Upper lobe of left lung (tissue), 6 donors: ENCODE measurements at places on chromosomes 5 and 9. TPM values are rescaled to one million over a fixed set of nuclear protein-coding genes. Genes with fewer than 3 reads are reported as not detected.

- DNase-seq = no peak
Observed at GRCh38 chr9:133769511-133770075, 31.4 kb upstream of the SARDH start.

GRCh38 chr5:168085261-168086031, 206.0 kb upstream of the WWC1 start:
- DNase-seq = no peak

- no peak for DNase-seq
Observed at GRCh38 chr5:37553720-37554404, 174.7 kb downstream of the WDR70 start.

- DNase-seq = no peak
Observed at GRCh38 chr5:150017226-150018005, 16.9 kb downstream of the HMGXB3 start.

DNA sequence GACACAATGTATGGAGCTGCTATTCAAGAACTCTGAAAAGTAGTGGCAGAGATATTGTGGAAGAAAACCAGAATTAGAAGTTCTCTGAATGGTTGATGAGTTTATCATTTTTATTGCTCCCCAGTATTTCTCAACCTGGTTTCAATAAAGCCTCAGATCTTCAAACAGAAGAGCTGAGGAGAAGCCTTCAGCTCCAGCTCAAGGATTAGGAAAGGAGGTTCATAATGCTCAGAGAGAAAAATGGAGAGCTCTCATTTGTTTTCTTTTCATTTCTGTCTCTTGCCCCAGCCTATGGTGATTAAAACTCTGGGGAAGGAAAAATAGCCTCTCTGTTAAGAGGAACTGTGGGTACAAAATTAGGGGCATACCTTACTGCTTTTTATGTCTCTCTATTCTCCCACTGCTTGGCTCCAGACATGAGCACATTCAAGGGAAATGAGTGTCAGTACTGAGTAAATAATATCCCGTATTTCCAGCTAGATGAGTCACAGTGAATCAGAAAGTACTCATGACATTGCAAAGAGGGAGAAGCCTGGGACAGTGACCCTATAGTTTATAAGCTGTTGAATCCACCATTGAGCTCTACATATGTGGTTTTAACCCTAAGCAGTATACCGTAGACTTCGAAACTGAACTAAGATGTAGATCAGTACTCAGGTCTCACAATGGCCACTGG, 138.1 kb downstream of the EMB start:
- no peak for DNase-seq

- DNase-seq = no peak
Observed at GRCh38 chr9:89576404-89576839, 28.4 kb upstream of the GADD45G start.

GRCh38 chr9:19216466-19216865, 14.0 kb upstream of the DENND4C start:
- DNase-seq = no peak

DNA sequence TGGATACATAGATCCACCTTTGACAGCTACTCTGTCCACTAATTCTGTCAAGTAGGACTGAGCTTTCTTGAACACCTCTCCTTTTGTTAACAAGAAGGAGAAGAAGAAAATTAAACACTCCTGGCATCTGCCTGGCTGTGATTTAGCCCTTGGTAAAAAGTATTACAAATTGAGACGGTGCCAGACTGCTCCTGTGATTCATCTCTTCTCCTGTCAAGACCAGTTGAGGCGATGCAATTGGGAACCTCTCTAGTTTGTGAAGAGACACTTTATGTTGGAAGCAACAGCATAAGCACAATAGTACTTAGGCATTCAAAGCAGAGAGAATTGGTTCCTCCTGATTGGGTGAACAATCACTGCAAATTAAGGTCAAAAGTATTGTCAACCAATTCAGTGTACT, 72.7 kb downstream of the GHR start:
- DNase-seq = no peak

DNA sequence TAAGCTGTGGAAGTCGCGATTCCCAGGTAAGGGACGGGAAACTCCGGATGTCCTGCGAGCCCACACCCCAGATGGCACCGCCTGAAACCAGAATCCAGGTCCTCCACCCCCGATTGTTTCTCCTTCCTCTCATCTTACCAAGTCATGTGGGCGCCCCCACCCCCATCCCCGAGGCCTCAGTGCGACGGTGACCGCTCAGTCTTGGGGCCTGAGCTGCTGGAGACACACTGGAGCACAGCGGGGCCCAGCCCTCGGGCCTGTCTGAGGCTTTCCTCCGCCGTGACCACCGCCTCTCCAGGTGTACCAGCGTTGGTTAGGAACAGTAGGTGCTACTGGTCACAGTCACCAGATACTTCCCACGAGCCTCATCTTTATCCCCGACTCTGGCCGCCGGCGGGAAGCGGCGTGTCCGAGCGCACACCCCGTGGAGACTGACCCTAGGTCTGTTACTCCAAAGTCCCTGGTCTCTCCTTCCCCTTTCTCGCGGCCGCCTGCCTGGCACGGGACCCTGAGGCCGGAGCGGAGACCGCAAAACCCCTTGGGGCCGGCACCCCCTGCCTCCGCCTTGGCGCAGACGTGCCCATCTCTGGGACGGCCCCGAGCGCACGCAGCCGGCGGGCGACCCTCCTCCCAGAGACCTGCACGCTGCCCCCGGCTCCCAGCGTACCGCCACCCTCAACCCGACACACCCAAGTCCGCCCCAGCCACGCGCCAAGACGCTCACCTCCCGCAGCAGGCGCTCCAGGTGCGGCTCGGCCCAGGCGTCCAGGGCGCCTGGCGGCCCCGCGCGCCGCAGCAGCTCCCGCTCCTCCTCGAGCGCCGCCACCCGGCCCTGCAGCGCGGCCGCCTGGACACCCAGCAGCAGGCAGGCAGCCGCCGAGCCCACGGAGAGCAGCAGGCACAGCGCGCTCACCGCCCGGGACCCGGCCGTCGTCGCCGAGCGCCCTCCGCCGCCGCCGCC, 733 bp downstream of the COL23A1 start:
- DNase-seq = no peak

DNA sequence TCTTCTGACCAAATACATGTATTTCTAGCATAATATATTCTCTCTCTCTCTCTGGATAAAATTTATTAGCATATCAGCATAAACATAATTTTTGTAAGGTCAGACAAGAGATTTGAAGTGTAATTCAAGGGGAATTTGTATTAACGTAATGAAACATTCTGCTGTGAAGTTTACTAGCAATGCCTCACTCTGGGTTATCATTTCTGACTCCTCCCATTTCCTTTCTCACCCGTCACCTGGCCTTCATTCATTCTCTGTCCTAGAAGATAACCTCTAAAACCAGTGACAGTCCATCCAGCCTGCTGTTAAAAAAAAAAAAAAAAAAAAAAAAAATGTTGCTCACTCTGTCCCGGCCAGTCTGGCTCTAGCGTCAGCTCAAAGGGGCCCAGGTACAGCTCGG, 27.1 kb downstream of the GRAMD2B start:
- DNase-seq = no peak

GRCh38 chr9:91241909-91242308, 119.8 kb downstream of the AUH start:
- no peak for DNase-seq

DNA sequence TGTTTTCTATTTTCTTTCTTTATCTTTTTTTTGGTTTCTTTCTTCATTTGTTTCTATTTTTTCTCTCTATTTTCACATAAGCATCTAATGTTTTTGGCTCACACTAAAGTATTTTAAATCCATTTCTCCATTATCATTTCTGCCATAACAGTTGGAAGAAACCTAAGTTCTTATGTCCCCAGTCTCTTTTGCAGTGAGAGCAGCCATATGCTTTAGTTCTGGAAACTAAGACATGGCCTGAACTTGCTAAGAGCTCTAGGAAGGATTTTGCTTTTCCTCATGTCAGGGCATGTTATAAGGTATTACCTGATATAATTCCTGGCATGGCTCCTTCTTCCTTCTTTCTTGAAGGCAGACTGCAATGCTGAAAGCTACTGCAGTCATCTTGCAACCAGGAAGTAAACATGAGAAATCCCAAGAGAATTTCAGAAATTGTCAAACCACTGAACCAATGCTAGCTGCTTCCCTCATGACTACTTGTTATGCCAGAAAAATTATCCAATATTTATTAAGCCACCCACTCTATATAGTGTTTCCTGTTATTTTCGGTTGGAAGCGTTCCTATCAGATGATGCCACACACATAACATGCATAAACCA, 171.1 kb downstream of the TAF11L14 start:
- no peak for DNase-seq

DNA sequence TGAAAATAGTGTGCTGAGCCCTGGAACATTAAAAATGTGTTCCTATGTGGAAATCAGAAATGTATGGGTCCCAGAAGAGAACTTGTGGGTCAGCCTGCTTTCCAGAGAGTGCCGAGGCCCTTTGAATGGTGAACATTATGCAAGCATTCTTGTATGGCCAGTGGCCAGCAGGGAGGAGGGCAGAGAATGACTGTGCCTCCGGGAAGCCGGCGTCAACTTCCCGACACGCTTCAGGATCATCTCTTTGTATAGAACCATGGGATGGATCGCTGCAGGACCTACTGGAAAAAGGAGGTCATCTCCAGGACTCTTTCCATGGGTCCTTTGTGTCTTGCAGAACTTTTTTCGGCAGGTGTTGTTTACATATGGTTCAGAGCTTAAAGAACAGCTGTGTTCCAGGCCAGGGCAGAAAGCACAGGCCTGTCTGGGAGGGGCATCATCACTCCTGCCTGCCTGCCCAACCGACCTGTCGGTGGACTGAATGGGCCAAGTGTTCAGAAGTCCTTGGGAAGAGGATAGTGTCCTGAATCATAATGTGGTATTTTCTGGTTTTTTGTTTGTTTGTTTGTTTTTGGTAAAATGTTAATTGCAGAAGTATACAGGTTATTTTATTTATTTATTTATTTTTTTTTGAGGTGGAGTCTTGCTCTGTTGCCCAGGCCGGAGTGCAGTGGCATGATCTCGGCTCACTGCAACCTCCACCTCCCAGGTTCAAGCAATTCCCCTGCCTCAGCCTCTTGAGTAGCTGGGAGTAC, 9.0 kb downstream of the PRRC2B start:
- DNase-seq = no peak

- no peak for DNase-seq
Observed at GRCh38 chr5:132641841-132642240, 16.1 kb upstream of the IL13 start.

DNA sequence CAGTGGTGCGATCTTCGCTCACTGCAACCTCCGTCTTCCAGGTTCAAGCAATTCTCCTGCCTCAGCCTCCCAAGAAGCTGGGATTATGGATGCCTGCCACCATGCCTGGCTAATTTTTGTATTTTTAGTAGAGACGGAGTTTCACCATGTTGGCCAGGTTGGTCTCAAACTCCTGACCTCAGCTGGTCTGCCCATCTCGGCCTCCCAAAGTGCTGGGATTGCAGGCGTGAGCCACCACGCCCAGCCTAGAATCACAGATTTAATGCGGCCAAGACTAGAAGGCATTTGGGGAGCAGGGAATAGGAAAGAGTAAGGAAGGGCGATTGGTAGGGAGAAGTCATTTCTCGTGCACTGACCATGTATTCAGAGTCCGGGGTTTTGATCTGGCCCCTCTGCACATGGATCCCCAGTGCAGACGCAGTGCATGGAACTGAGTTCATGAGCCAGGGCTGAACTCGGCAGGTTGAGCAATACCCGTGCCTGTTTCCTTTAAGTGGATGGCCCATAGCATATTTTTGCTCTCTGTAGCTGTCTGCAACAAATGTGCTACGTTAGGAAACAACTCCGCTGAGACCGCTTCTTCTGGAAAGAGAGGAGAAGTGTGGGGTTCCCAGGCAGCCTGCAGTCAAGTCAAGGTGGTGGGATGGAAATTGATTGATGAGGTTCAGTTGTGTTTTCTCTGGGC, 3.4 kb upstream of the HMCN2 start:
- no peak for DNase-seq

GRCh38 chr5:151023047-151023615, 2.7 kb downstream of the GPX3 start:
- DNase-seq = no peak

- no peak for DNase-seq
Observed at GRCh38 chr5:109849478-109850088, 159.9 kb downstream of the MAN2A1 start.

GRCh38 chr5:172095368-172096206, 89.1 kb upstream of the FBXW11 start:
- no peak for DNase-seq

GRCh38 chr9:33236571-33236970, 3.4 kb upstream of the SPINK4 start:
- DNase-seq = no peak

DNA sequence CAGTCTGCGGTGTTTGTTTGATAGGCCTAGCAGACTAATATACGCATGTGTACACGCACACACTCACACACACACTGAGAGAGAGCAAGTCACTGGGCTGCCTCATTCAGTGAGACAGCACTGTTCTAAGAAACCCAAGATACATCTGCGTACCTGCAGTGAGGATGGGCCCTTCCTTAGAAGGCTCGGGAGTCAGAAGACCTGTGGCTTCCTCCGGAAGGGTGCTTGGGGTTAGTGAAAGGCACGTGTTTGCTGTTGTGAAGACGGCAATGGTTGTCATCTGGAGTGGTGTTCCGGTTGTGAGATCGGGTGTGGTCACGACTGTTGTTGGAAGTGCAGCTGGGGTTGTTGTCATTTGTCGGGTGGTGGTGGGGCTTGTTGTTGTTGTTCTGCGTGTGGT, 11.7 kb downstream of the TIMD4 start:
- DNase-seq = no peak

DNA sequence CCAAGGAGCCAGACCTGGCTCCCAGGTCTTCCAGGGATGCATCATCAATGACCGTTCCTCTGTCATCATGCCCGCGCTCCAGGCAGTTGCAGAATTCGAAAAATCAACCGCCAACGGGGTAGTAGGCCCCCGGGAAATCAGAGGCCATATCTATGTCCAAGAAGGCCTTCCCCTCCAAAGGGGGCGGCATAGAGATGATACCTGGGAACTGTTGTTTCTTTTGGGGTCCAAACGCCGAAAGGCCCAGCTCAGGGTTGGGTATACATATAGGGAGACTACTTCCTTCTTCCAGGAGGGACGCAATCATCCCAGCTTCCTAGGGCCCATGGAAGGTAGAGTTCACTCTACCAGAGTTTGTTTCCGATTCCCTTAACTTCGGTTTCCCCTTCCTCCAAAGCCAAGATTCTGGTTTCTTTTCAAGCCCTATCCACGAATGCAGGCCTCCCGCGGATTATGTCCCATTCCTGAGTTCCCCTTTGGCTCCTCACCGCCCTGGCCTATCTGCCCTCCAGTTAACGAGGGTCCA, 754 bp downstream of the DCAF12 start:
- DNase-seq = peak; percentile 24

Gene C5
- 16.3 TPM for total RNA-seq

Gene PTGS1
- total RNA-seq = 5.1 TPM

Gene MXD3
- 8.8 TPM for total RNA-seq

Gene TTC16
- total RNA-seq = 1.5 TPM

Gene GLDC
- total RNA-seq = 0.81 TPM

Gene CDKN2A
- 32.5 TPM for total RNA-seq

Gene MYMK
- not detected for total RNA-seq

Gene ARHGEF37
- total RNA-seq = 9.4 TPM

Gene NSUN2
- 92.2 TPM for total RNA-seq

Gene TLX3
- total RNA-seq = not detected

Gene QRFP
- not detected for total RNA-seq

Gene CTNNAL1
- 12.6 TPM for total RNA-seq
